Diencephalon (tissue), 1 donor: ENCODE measurements at places on chromosomes 16 and 17. TPM values are rescaled to one million over a fixed set of nuclear protein-coding genes. Genes with fewer than 3 reads are reported as not detected.

The KRT31 gene
- total RNA-seq: 0.23 TPM

The FHOD1 gene
- 4.8 TPM for total RNA-seq

The TBC1D3I gene
- total RNA-seq: not detected

The HSPB9 gene
- 0.23 TPM for total RNA-seq

The EMP2 gene
- total RNA-seq: 6.0 TPM

The FAM171A2 gene
- total RNA-seq: 51.4 TPM

The MT3 gene
- 51.7 TPM for total RNA-seq

The CDH16 gene
- total RNA-seq: not detected

The CYGB gene
- 8.3 TPM for total RNA-seq

The TEKT1 gene
- total RNA-seq: 9.5 TPM

The NDUFAB1 gene
- total RNA-seq: 119 TPM

The GLIS2 gene
- total RNA-seq: 5.8 TPM

The ZNF646 gene
- total RNA-seq: 11.8 TPM

The CIAO2B gene
- total RNA-seq: 81.2 TPM

The PMFBP1 gene
- total RNA-seq: 1.2 TPM

The PDILT gene
- total RNA-seq: not detected

The WNT3 gene
- 10.4 TPM for total RNA-seq

The DDX52 gene
- total RNA-seq: 33.7 TPM

The TMEM235 gene
- not detected for total RNA-seq

The TK1 gene
- total RNA-seq: 5.5 TPM

The PLXDC1 gene
- 18.0 TPM for total RNA-seq

The OTOP3 gene
- not detected for total RNA-seq
